ENCODE measurements at places on chromosomes 3 and 15.

GRCh38 chr15:52178765-52179164 is 12.4 kb downstream of the GNB5 start:
- DNase-seq = no peak

DNA sequence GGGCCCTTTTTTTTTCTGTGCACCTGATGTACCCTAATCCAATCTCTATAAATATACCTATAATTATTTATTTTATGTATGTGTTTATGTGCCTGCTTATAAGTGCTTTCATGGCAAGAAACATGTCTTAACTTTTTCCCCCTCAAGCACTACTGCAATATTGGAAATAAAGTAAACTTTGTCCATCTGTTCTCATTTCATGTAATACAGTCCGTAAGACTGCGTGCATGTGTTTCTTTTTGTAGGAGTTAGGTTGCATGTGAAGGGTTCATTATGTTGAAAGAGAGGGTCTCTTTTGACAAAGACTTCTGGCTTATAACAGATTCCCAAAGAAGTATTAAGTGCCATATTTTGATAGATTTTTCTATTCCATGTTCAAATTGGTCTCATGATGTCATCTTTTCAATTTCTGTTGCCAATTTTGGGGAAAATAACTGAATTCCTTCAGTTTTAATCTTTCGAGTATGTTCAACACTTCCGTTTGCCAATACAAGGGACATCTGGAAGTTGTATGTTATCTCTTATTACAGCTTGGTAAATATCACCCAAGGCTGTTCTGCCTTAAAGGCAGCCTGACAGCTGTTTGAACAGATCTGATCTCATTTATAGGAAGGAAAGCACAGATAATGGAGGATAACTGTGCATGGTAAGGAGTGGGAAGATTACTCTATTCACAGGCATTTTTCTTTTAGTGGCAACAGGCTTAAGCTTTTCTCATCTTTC is 273.1 kb upstream of the SGO1 start:
- no peak for DNase-seq

GRCh38 chr3:33060609-33061337 is 36.2 kb downstream of the GLB1 start:
- DNase-seq = no peak

DNA sequence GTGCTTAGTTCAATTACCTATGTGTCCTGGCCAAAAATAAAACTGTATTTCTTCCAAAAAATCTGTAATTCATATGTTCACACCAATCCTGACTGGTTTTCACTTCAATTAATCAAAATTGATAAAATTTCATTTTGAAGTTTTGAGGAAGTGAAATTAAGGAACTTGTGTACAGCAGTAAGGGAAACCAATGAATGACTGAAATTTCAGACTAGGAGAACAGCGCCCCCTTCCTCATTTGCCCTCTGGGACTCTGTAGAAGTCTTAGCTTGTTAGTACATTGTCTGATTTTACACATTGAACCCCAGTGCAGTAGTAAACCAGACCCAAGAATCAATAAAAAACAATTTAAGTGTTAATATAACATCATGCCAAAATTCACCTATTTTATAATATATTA is 495.3 kb upstream of the AGTR1 start:
- DNase-seq = no peak

- no peak for DNase-seq
Measured at GRCh38 chr3:186108106-186108940, 566 bp downstream of the ETV5 start.

DNA sequence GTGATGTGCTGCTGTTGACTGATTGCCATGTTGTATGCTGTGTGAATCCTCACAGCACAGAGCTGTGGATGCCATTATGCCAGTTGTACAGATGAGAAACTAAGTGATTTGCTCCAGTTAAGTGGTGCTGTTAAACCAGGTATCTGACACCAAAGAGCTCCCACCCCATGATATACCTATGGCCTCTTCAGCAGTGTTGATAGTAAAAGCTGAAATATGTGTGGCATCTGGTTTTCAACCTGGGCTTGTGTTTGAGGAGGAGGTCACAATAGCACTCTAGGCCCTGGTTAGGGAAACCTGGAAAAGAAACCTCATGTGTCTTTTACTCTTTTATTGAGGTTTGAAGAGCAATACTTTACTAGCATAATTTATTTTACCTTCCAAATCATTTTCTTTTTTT is 21.4 kb downstream of the RAD54L2 start:
- no peak for DNase-seq

GRCh38 chr15:38636597-38636996 is 72.0 kb upstream of the RASGRP1 start:
- DNase-seq = no peak

DNA sequence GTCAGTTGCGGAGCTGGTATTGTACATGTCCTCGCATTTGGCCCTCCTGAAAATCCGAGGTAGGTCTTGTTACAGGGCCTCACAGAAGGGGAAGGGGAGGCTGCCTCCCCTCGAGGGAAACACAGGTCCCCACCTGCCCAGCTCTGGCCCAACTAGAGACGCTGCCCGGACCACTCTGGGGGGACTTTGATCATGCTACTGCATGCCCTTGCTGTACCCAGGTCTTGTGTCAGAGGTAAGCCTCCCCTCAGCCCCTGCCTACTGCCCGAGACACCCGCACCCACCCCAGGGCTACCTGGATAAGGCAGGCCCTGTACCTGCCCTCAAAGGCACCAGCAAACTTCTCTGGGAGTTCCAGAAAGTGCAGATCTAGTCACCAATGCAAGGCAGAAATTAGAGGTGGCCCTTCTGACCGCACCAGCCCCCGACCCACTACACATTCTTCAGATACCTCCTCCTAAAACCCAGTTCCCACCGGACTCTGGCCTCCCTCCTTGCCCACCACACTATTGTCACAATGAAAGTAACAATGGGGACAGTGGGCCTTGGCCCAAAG is 981 bp upstream of the SCAP start:
- DNase-seq = no peak

DNA sequence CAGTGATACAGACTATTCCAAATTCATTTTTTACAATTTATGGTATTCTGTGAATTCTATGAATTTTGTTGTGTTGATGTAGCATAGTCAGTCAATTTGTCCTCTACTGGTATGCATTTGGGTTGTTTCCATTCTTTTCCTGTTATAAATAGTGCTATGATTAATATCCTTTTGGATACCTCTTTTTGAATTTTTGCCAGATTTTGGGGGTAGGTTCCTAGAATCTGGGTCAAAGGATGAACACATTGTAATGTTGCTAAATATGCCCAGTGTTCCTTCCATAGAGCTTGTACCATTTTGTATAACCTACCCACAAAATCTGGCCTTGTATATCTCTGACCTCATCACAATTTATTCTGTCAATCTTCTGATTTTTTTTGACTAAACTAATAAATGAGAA is 44.4 kb upstream of the C3orf38 start:
- no peak for DNase-seq

DNA sequence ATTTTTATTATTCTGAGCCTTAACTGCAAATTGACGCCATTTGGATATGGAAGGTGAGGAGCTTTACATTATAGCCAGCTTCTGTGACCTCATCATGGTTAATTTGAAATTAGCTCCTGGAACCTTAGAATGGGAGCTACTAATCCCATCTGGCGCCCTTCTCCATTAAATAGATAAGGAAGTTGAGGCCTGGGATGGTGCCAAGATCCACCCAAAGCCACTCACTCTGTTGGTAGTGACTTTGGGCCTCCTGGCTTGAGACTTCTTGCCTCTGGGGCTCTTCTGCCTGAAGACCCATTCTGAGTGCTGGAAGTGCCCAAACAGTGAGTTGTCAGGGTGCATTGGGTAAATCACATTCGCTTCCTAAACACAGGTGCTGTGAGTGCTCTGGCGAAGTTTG is 12.0 kb upstream of the HMCES start:
- no peak for DNase-seq

- no peak for DNase-seq
Measured at GRCh38 chr3:188431553-188431952, 277.6 kb downstream of the LPP start.

DNA sequence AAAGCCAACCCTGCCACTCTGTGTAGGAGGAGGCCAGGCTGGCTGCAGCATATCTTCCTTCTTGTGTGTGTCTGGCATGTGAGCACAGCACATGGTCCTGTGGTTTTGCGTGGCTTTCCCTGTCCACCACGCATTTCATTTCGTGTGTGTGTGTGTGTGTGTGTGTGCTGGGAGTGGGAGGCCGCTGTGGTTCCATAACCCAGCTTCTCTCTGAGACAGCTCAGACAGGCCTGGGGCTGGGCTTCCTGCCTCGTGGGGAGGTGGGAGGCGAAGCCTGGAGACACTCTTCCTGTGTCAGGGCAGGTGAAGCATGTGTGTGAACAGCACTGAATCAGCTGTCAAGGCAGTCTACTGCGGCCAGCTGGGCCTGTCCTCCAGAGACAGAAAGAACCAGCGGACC is 16.0 kb upstream of the MRPS22 start:
- DNase-seq = no peak

GRCh38 chr3:9386501-9387321 is 10.7 kb upstream of the SETD5 start:
- no peak for DNase-seq

DNA sequence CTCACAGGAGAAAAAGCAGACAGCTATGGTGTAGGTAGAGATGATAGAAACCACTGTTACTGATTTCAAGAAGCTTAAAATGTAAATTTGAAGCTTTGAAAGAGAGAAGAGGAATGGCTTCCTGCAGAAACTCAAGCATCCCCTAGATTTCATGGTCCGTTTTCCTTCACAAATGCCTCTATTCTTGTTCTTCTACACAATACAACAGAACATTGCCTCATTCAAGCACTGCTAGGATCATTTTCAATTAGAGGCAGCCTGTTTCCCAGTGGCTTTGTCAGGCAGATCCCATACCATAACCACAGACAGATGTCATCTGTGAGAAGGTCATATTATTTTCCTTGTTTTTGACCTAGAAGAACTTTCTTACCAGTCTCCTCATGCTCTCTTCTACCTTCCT is 77.9 kb upstream of the SPRED1 start:
- DNase-seq = no peak

DNA sequence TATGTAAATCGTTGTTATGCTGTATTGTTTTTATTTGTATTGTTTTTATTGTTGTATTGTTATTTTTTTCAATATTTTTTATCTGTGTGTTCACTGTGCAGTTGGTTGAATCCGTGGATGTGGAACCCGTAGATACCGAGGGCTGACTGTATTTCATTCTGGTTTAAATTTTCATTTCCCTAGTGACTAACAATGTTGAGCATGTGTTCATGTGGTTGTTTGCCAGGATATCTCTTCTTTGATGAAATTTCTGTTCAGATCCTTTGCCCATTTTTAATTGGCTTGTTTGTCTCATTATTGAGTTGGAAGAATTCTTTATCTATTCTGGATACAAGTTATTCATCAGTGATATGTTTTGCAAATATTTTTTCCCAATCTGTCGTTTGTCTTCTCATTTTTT is 29.7 kb downstream of the STOML1 start:
- no peak for DNase-seq

GRCh38 chr3:64361962-64362735 is 136.9 kb upstream of the PRICKLE2 start:
- no peak for DNase-seq

GRCh38 chr15:89825271-89825940 is 10.8 kb upstream of the ANPEP start:
- DNase-seq = no peak

DNA sequence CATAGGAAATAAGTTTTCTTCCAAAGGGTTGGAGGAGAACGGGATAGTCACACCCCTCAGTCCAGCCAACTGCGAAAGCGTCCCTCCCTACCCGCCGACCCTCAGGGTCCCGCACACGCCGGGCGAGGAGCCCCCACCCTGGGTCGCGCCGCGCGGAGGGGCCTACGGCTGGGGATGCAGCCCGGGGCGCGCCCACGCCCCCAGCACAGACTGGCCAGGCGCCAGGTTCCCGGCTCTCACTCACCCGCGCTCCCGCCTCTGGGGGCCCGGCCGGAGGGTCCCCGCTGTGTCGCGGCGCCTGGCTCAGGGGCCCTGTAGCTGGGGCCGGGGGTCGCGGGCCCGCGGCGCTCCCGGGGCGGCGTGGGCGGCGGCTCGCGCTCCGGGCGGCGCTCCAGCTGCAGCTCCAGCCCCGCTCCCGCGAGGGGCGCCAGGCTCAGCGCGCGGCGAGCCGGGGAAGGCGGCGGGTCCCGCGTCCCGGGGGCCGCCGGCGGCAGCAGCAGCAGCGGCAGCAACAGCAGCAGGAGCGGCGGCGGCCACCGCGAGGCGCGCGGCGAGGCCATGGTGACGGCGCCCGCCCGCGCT is 375 bp downstream of the HEG1 start:
- DNase-seq = no peak

DNA sequence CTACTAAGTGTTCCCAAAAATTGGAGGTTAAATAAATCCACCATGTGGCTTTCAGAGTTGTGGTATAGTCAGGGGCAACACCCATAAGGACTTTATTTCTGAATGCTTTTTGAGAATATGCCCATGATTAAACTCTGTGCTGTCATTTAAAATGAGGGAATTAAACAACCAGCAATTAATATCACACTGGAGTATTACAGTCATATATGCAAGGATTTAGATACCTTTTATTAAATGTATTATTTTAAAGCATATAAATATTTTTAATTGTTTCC is 227.6 kb downstream of the ZPLD1 start:
- no peak for DNase-seq

GRCh38 chr15:87538327-87538834 is 718.2 kb downstream of the NTRK3 start:
- DNase-seq = no peak

GRCh38 chr3:13021141-13022114 is 51.8 kb downstream of the IQSEC1 start:
- DNase-seq = no peak

GRCh38 chr3:170508291-170508690 is 77.6 kb downstream of the SLC7A14 start:
- no peak for DNase-seq

DNA sequence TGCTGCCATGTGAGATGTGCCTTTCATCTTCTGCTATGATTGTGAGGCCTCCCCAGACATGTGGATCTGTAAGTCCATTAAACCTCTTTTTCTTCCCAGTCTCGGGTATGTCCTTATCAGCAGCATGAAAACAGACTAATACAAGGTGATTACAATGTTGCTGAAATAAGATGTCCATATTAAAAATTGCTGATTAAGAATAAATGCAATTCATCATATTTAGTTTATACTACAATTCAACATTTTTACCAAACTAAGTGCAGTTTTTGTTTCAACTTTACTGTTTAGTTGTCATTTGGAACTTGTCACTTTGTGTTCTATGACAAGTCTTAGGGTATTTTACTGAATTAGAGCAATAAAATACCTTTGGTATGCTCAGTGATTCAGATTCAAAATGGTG is 127.6 kb upstream of the TMCO5A start:
- DNase-seq = no peak

- DNase-seq = no peak
Measured at GRCh38 chr3:171815973-171816595, 5.8 kb upstream of the PLD1 start.

GRCh38 chr3:10627884-10628572 is 122.6 kb upstream of the ATP2B2 start:
- DNase-seq = no peak

GRCh38 chr15:81942655-81943195 is 103.1 kb downstream of the MEX3B start:
- no peak for DNase-seq

DNA sequence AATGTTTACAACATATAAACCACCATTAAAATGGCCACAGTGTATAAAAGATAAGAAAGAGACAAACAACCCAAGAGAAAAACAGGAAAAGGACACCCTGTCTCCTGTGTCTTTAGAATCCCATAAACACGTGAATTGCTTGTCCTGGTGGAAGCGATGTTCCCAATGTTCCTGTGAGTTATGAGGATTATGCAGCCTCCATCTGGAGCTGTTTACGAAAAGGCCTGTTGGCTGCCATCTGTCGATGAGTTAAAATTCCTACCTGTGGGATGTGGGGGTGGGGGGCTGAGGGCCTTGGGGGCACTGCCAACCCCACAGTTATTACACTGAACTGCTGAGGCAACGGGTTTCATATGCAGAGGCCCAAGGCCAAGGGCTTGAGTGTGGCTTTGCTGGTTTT is 13.6 kb downstream of the NISCH start:
- no peak for DNase-seq

Measured in NCI-H1048 (cell line).